Caki2 (cell line): ENCODE measurements at places on chromosomes 4 and X.
A peak's percentile ranks its signal among the peaks of the same experiment; 100 is the strongest.

GRCh38 chr4:168677063-168677462 is 180.2 kb downstream of the PALLD start:
- DNase-seq: no peak

DNA sequence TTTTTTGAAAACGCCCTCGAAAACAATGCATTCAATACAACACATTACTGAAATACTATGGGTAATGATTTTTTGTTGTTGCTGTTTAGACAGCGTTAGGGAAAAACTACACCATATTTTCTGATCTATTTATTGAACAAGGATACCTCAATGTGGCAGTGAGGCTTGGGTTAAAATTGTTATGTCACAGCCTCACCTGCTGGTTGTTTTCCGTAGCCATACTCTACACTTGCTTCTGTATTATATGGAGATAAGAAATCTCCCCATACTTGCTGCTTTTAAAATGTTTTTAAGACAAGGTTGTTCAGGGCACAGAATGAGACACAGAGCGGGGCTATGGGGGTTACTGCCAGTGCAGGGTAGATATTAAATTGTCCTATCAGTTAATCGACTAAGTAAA is 221.6 kb upstream of the FTHL17 start:
- DNase-seq: no peak

DNA sequence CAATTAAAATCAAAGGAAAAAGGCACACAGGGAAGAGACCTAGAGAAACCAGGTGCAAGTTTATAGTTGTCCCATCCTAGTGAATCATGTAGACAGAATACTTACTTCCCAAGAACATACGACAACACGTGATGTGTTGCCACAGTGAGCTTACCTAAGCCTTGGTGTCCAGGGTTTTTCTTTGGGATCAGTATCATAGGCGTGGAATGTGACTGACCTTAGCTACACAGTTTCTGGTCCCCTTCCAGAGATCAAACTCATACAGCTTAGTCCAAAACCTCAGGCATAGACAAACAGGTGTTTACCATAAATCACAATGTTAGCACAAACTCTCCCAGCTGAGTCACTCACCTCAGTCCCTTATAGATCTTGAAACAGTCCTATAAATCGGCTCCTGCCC is 17.7 kb downstream of the SLC25A31 start:
- DNase-seq: no peak

GRCh38 chr4:52948057-52948423 is 85.9 kb downstream of the RASL11B start:
- DNase-seq: no peak

DNA sequence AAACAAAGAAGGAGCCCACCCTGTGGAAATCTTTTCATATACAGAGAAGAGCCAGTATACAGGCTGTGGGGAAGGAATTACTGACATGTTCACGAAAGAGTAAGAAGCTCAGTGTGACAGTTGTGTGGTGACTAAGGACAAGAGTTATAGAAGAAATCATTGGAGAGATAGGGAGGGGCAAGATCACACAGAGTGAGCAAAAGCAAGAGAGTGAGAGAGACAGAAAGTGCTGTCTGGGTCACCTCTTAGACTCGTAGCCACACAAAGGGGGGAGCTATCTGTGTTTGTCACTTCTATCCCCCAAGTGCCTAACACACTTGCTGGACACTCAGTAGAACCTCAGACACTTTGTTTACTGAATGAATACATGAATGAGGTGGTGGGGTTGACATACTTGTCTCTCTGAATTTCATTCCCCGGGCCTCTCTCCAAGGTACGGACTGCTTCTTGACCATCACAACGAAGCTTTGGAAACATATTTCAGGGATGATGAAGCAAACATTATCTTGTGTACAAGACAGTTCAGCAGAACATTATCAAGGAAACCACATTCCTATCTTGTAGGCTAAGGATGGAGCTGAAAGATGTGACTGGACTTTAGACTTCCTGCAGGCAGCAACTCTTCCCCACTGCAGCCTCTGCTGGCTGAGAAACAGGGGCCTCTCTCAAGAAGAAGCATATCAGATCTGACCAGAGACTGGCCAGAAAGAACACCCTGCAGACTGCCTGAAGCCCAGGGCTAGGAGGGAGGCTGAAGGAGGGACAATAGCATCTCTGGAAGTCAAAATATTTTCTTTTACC is 168.2 kb downstream of the AMELX start:
- no peak for DNase-seq

DNA sequence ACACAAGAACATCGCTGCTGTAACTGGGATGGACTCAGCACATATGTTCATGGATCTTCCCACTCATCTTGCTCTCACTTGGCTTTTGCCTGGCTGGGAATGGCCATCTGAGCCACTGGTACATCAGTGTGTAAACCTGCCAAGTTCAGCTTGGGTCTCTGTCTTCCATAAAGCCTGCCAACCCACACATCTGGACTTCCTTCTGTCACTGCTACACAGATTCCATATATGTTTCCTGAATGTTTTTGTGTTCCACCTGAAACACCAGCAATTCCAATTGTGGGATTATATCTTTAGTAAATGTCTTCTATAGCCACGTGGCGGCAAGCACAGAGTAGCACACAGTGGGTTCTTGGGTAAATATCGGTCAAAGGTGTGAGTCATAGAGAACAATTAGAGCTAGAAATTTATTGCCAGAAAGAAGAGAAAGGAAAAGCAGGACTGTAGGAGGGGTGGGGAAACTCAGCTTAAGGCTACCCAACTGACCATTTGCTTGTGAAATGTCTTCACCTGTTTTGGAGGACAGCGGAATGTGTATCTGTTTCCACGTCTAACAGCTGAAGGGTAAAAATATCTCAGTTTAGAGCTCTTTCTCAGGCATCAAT is 125.9 kb downstream of the MFAP3L start:
- DNase-seq: no peak

- no peak for DNase-seq
These were observed 56.3 kb upstream of the CXCL8 start for GRCh38 chr4:73684097-73684496.

- DNase-seq: peak; percentile 8
These were observed 55.3 kb upstream of the MSANTD1 start for GRCh38 chr4:3193531-3194203.

DNA sequence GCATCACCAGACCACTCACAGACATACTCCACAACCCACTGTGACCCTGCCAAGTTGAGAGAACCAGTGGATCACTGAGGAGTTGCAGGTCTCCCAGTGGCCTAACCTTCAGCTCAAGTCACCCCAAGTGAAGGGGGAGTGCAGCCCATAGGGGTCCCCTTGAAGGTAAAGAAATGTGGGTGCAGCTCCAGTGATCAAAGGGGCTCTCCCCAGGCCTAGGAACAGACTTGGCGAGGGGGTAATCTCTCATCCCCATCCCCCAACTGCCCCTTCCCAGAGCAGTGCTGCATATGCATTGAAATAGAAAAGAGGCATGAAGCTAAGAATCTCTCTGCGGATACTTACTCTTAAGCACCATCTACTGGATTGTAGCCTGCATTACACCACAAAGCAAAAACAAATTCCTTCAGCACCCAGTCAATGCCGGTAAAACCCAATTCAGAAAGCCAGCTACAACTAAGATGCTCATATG is 27.0 kb downstream of the MAGEE1 start:
- DNase-seq: peak; percentile 2

DNA sequence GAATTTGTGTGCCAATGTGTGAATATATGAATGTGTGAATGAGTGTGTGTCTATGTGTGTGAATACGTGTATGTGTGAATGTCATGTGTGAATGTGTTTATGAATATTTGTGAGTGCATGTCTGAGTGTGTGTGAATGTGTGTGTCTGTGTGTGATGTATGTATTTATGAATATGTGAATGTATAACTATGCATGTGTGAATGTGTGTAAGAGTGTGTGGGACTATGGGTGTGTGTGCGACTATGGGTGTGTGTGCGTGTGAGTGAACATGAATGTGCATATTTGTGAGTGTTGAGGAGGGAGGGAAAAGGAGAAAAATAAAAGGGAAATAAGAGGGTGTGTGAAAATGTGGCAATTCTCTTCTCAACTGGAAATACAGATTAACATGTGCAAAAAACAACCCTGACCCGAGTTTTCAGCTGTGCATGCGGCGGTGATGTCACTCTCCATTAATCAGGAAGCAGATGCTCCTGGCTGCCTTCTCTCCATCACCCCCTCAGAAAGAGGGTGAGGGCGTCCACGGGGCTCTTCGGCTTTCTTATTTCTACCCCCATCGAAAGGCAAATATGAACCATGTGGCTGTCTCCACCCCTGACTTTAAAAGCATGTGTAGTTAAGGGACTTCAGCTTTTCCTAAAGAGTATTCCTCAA is 219.8 kb downstream of the MAML3 start:
- no peak for DNase-seq

DNA sequence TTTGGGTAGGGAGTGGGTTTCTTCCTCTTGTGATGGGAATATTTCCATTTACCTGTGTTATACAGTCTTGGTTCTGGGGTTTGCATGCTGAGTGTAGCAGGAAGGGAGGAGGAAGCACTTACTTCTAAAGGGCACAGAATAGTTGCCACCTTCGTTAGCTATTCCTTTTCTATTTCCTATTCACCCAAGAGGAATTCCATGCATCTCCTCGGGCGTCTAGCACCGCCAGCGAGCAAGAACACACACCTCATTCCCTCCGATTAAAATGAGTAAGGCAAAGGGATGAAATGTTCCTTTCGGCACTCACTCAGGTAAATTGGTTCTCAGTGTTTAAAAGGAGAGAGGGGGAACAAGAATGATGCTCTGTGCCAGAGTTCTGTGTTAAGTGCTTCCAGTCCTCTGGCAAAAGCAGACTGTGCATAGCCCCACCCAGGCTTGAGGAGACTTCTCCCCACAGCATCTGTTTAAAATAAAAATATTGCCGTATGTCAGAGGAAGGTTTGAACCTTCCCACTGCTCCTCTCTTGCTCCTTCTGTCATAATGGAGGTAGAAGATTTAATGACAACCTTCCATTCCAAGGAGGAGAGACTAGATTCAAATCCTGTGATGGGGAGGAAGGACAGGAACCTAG is 351.4 kb downstream of the PTTG2 start:
- DNase-seq: no peak

DNA sequence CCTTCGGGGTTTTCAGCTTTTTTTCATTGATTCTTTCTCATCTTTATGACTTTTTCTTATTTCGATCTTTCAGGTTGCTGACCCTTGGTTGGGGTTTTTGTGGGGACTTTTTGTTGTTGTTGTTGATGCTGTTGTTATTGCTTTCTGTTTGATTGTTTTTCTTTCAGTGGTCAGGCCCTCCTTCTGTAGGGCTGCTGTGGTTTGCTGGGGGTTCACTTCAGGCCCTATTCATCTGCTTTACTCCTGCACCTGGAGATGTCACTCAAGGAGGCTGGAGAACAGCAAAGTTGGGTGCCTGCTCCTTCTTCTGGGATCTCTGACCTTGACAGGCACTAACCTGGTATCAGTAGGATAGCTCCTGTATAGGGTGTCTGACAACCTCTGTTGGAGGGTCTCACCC is 39.9 kb upstream of the PCDH18 start:
- no peak for DNase-seq

GRCh38 chrX:154309041-154309775 is 13.6 kb downstream of the TKTL1 start:
- DNase-seq: no peak

DNA sequence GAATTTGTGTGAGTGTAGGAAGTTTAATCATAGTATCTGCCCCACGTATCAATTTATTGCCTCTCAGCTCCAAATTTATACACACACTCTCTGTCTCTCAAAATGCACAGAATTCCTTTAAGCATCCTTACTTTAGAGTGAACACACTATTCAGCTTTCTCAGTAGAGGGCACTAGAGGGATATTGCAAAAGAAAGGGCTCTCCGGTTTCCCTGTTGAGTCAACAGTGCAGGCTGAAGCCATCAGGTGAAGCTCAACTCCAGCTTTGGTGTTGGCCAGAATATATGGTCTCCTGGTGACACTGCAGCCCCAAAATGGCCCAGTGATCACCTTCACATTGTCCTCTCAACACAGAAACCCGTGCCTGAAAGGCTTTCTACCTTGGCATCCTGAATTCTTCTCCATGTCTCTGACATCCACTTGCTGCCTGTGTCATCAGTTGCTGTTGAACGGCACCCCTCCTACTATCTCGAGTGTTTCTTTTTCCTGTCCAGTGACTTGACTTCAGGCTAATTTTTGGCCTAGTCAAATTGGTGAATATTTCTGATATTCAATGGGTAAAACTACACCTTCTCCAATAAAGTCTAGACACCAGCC is 670.5 kb downstream of the GABRG1 start:
- peak; percentile 8 for DNase-seq

- no peak for DNase-seq
These were observed 33.9 kb upstream of the SLC9A7 start for GRCh38 chrX:46792810-46793188.

GRCh38 chrX:14013054-14013453 is 16.6 kb downstream of the GEMIN8 start:
- DNase-seq: no peak

DNA sequence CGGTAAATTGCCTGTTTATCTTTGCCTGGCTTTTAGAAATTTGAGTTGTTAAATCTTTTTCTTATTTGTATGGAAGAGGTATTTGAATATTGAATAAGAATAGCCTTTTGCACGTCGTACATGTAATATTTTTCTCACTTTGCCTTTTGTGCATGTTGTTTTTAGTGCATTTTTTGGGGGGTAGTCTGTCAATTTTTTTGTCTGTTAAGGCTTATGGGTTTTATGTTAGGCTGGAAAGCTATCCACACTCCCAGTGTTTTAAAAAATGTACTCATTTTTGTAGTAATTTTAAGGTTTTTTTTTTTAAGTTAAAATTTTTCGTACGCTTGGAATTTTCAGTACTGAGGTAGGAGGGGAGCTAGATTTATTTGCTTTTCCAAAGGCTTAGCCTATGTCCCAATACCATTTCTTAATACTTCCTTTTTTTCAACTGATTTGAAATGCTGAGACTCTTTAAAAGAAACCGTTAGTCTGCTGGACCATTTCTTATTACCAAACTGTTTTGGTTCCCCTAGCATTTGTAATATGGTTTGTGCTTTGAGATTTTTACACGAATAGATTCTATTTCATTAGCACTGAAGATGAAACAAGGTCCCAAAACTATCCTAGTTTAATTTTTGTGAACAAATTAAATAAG is 1.3 kb downstream of the HERC5 start:
- no peak for DNase-seq

DNA sequence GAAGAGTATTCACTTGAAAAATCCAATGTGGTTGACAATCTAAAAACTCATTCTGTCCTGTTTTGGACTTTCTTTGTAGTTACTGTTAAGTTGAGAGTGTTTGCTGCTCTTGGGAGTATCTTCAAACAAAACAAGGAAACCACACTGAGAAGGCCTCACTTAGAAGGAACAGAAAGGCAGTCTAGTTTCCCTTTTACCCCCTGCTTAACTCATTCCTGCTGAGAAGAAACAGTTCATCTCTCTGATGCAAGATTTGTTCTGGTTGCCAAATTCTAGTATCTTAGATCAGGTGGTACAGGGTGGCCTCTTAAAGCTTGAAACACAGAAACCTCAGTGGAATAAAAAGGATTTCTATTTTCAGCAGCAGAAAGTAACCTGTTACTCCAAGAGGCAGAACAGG is 41.4 kb downstream of the GUCY2F start:
- DNase-seq: no peak
